Activated CD4-positive, alpha-beta T cell treated with anti-CD3 and anti-CD28 coated beads, Interleukin-2, amount 10 ng/mL, durations not matched to agents 7 days and 5 days (primary cell): ENCODE measurements at places on chromosomes 3 and 15.
A peak's percentile ranks its signal among the peaks of the same experiment; 100 is the strongest.

DNA sequence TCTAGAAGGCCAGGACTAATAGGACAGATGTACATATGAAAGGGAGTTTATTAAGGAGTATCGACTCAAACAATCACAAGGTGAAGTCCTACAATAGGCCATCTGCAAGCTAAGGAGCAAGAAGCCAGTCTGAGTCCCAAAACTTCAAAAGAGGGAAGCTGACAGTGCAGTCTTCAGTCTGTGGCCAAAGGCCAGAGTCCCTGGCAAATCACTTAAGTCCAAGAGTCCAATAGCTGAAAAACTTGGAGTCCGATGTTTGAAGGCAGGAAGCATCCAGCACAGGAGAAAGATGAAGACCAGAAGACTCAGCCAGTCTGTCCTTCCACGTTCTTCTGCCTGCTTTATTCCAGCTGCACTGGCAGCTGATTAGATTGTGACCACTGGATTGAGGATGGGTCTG is 11.1 kb upstream of the CELF6 start:
- no peak for DNase-seq

- no peak for DNase-seq
Measured at GRCh38 chr3:128395500-128396162, 71.1 kb downstream of the DNAJB8 start.

DNA sequence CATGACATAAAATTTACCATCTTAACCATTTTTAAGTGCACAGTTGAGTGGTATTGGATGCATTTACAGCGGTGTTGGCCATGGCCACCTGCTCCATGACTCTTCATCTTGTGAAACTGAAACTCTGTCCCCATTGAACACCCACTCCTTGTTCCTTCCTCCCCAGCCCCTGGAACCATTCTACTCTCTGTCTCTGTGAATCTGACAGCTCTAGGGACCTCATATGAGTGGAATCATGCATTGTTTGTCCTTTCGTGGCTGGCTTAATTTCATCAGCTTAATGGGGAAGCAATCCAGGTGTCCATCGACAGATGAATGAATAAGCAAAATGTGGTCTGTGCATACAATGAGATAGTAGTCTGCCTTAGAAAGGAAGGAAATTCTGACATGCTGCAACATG is 42.5 kb downstream of the PLXNA1 start:
- no peak for DNase-seq

DNA sequence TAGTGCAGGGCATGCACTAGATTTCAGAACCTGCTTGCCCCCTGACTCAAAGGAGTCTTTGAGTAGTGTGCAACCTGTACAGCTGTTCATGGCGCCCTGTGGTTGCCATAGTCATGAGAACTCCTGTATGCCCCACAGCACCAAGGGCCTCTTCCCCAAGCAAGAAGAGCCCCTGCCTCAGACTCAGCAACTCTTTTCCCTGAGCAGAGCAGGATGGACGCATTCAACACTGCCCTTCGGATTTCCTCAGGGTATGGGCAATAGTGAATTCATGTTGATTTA is 89.7 kb upstream of the KLF13 start:
- no peak for DNase-seq

GRCh38 chr3:132570016-132570415 is 27.1 kb upstream of the ACKR4 start:
- no peak for DNase-seq

- no peak for DNase-seq
Measured at GRCh38 chr15:83378921-83379578, 68.1 kb upstream of the SH3GL3 start.

GRCh38 chr3:37867144-37867543 is 5.5 kb downstream of the CTDSPL start:
- DNase-seq: no peak

DNA sequence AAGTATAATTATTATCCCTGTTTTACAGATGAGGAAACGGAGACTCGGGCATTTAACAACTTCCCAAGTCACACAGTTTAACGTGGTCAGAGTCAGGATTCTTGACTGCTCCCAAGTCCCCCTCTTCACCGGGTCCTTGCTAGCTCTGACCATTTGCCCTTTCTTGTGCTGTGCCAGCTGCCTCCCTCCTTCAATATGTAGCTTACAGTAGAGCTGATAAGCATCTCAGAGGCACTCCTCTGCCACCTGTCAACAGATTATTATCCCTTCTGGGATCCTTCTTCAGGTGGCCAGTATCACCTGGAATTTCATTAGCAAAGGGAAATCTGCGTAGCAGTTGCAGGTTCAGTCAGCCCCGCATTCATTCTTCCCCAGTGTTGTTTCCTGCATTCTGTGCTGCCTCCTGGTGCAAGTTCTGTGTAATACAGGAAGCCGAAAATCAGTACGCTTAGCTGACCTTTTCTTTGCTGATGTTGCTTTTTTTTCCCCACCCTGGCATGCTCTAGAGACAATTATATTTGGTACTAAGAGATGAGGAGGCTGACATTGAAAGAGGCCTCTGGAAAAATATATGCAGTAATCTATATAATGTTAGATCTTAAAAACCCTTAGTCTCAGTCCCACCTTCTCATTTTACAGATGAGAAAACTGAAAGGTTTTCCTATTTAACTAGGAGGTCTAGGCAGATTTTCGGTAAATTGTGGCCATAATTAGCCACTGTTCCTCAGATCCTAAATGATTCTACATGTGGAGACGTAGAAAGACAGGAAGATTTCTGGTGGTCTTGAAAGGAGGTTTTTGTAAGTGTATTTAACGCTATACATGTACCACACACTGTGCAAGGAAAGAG is 24.8 kb downstream of the TMOD2 start:
- peak; percentile 62 for DNase-seq

DNA sequence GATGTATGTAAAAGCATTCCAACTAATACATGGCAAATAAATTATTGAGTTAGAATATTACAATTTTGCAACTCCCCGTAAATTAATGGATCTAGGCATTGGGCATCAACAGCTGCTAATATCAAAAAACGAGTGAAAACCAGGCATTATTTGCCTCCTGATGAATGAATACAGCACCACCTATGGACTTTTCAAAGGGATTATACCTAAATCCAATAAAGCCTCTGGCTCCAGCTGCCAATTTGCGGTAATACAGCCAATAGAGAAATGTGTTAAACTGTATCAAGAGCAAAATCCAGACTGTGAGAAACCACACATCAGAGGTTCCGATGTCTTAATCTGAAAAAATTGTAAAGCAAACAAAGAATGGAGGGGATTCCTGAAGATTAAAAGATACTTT is 16.3 kb upstream of the A4GNT start:
- DNase-seq: no peak
